Fibroblast of skin of left biceps (primary cell): ENCODE measurements at places on chromosomes 1 and 21.
A peak's percentile ranks its signal among the peaks of the same experiment; 100 is the strongest.

DNA sequence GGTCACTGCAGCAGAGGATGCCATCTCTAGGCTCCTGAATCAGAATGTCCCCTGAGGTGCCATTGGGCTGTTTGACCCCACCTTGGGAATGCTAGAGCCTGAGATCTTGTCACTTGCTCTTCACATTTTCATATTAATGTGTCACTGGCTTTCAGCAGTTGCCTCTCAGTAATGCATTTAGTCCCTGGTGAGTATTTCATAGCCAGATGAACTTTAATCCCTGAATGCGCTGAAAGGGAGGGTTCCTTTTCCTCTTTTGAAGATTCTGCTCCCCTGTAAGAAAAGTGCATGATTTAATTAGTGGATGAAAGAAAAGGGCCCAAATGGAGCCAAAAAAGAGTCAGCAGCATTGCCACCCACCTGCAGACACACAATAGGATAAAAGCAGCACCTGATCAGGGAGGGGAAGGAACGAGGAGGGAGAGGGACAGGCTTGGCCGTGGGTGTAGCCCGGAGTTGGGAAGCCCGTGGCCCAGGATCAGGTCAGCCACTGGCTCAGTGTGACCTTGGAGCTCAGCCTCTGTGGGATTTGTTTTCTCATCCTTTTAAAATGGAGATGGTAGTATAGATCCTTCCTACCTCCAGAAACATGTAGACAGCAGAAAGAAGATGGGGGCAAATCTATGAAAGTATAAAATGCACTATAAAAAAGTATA, 31.1 kb downstream of the ROR1 start:
- no peak for DNase-seq

DNA sequence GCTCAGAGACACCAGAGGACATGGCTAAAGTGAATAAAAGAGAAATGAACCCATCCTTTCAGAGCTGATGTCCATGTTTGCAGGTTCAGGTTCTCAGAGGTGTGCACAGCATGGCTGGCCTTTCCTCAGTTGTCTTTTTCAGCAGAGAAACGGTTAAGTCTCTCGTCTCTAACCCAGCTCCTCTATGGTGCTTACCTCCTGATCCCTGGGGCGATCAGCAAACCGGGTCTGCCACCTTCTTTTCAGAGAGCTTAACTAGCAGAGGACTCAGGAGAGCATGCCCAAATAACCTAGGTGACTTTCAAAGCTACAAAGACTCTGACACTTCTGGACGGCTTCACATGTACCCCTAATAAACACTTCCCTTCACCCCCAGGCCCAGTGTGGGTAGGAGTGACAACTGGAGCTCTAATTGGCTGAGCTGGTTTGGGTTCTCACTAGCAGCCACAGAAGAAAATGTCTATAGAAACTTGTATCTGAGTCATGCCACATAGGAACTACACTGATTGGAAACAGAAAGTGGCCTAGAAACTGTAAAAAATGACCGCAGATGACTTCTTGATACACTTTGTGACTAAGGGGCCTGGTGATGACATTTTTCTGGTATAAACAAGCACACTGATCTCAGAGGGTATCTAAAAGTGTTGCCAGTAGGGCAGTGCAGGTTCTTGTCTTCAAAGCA, at the start of gene AIM2:
Gene AIM2 (minus strand): TSS at position 329 of the 682 bp plus-strand sequence. CDS start 3,267 bp downstream, outside the sequence.
- no peak for DNase-seq

DNA sequence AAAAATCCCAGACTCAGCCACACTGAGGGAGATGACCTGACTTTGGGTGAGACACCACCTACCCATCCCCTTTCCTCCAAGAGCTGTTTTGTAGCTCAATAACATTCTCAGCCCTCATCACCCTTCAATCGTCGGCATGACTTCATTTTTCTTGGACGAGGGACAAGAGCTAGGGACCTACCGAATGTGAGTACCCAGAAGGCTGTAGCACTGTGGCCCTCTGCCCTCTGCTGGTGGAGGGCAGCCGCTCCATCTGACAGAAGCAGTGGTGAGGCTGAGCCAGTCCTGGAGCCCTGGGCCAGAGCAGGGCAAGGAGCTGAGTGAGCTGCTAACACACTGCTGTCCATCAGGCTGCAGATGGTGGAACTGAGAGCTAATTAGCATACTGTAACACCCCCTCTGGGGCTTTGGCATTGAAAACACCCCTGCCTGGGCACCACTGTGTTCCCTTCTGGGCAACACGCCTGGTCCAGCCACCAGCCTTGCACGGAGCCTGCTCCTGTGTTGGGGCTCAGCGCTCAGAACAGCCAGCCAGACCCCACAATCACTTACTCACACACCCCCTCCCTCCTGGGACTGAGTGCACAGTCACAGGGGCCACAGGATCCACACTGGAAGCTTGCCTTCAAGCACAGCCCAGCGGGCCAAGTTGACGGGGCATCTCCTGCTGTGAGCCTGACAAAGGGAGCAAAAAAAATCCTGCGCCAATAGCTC, 18.3 kb upstream of the ALPL start:
- peak; percentile 50 for DNase-seq

DNA sequence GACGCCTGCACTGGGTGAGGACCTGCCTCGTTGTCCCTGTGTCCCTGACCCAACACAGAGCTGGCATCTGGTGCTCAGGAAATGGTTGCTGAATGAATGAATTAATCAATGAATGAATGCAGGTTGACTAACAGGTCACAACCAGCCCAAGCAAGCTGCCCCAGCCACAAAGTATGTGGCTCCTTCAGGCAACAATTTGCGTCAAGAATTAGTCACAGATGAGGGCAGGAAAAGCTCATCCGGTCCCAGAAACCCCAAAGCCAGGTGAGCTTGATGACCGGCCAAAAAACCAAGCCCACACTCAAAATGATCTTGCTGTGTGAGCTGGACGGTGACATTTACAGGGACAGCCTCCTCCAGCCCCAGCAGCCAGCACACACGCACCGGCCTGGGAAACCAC, 40.6 kb upstream of the GPR153 start:
- DNase-seq = no peak

- DNase-seq = no peak
Observed at GRCh38 chr1:54745274-54745673, 19.0 kb downstream of the PARS2 start.

GRCh38 chr1:211589782-211590721, 11.1 kb upstream of the SLC30A1 start:
- no peak for DNase-seq

GRCh38 chr21:46229133-46229922, 754 bp upstream of the LSS start:
- DNase-seq = no peak

DNA sequence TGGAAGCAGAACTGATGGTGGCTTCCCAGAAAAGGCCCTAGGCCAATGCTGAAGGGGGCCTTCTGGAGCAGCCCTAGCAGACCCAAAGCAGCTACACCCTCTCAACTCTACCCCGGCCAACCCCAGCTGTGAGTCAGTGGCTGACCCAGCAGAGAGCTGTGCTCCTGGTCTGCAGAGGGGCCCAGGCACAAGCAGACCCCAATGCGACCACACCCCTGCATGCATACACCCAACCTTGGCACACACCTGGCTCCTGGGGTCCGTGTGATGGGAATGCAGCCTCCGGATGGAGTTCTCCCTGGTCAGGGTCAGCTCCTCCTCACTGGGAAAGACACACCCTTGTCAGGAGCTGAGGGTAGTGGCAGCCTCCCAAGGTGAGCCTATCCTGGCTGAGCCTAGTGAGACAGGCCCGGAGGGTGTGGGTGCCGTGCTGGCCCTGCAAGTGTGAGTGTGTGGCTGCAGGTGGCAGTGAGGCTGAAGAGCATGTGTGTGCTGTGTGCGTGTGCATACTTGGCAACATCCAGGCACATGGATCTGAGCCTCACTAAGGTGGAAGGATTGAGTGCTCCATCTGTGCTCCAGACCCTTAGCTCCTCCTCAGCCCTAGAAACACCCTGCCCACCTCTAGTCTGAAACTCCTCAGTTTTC, 3.9 kb upstream of the ARHGAP30 start:
- no peak for DNase-seq

DNA sequence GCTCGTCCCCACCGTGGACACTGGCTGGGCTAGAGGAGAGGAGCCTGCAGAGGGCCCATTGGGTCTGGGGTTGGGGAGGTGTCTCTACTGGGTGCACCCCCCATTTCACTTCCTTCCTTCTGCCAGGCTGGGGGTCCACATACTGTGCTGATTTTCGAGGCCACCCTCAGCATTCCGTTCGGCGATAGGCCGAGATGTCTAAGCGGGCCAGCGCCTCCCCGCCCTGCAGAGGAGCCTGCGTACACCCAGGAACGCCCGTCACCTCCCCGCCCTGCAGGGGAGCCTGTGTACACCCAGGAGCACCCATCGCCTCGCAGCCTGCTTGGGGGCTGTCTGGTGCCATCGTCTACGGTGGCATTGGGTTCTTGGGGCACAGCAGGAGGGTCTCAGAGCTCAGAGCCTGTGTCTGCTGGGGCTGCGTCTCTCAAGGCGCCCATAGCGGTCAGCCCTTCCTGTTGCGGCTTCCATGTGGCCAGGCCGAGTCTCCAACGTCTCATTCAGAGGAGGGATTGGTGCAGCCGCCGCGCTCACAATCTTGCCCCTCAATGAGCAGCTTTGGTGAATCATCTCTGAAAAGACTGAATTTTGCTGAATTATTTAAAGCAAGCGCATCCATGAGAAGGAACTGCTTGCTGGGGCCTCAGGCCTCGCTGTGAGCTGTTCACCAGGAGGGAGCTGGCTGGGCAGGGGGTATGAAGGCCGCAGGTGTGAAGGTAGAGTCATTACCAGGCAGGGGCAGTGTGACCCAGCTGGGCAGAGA, 30.7 kb upstream of the AGPAT3 start:
- DNase-seq = no peak

- no peak for DNase-seq
Observed at GRCh38 chr1:107145637-107146036, 4.8 kb downstream of the NTNG1 start.

DNA sequence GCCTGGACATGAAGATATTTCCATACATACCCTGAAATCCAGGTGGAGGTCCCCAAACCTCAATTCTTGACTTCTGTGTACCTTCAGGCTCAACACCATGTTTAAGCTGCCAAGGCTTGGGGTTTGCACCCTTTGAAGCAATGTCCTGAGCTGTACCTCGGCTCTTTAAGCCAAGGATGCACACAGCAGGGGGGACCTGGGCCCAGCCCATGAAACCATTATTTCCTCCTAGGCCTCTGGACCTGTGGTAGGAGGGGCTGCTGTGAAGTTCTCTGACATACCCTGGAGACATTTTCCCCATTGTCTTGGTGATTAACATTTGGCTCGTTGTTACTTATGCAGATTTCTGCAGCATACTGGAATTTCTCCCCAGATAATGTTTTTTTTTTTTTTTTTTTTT, 184.3 kb upstream of the RGS18 start:
- no peak for DNase-seq

DNA sequence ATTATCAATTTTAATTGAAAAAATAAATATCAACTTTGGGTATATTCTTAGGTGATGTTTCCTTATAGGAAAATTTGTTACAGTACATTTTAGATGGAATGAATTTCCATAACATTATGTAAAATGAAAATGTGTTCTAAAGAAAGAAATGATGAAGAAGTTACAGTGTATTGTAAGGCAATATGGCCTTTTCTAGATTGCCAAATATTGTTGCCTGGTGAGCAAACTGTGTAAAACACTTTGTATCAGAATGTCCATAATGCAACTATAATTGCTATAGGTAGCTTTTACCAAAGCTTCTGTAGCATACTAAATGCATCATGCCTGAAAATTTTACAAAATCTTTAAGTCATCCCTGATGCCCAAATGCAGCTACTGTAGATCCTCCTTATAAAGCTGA, 285.0 kb downstream of the LRRC7 start:
- no peak for DNase-seq

GRCh38 chr1:234602334-234603220, 7.4 kb downstream of the IRF2BP2 start:
- DNase-seq = peak; percentile 85

DNA sequence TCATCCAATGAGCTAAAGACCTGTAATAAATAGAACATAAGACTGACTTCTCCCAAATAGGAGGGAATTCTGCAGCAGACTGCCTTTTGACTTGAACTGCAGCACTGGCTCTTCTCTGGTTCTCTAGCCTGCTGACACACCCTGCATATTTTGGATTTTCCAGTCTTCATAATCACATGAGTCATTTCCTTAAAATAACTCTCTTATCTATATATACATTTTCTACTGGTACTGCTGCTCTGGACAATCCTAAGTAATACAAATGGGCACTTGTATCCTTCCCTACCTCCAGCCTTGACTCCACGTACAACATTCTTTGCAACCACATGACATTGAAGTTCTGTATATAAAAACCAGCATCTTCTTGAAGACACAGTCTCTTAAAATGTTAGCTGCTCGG, 429.4 kb upstream of the TMPRSS15 start:
- peak; percentile 11 for DNase-seq

DNA sequence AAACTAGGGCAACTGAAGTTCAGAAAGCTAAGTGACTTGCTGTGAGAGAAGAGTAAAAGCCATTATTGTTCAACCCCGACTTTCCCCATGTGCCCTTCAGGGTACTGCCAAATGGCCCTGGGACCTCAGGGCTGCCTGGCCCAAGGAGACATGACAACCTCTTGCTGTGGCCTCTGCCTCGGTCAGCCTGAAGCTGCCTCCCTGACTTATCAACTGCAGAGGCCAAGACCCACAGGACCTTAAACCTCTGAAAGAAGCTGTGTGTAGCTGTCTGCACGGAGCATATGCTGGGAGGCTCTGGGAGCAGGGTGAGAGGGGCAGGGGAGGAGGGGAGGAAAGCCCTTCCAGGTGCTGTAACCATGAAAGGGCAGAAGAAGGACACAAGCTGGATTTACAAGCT, 35.9 kb downstream of the HMGB4 start:
- no peak for DNase-seq

DNA sequence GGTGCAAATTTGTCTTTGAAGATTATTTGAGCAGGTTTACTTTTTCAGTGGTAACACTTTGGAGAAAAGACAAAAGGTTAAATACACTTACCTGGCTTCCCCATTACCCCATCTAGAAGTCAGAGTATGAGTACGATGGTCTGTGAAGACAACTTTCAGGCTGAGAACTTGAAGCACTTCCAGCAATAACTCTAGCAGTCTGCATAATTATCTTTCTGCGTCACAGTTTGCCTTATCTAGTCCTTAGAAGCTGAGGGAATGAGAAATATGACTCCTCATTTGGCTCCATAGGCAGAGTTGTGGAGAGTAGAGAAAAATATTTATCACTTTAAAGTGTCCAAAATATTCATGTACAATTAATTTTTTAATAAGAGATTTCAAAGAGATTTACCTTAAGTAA, 323.4 kb upstream of the CAMK1G start:
- DNase-seq = no peak

- no peak for DNase-seq
Observed at GRCh38 chr1:55287723-55288122, 72.6 kb upstream of the USP24 start.

DNA sequence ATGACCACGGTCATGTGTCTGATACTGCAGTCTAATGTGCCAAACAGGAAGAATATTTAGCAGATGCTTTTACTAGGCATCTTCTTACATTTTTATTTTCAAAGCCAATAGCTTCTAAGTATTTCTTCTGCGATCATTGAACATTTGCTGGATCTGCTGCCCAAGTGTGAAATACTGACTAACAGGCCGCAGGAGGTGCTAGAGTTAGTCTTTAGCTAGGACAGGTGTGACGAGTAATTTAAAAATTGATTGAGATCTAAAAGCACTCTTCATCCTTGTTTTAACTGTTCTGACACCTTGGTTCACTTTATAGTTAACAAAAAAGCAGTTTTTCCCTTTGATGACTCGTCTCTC, 748 bp upstream of the FAM78B start:
- no peak for DNase-seq

- DNase-seq = no peak
Observed at GRCh38 chr1:31470794-31471315, 57.8 kb downstream of the SERINC2 start.
